Left colon (tissue), 2 donors: ENCODE measurements at places on chromosomes 7 and 10. TPM values are rescaled to one million over a fixed set of nuclear protein-coding genes. Genes with fewer than 3 reads are reported as not detected.
A peak's percentile ranks its signal among the peaks of the same experiment; 100 is the strongest.

DNA sequence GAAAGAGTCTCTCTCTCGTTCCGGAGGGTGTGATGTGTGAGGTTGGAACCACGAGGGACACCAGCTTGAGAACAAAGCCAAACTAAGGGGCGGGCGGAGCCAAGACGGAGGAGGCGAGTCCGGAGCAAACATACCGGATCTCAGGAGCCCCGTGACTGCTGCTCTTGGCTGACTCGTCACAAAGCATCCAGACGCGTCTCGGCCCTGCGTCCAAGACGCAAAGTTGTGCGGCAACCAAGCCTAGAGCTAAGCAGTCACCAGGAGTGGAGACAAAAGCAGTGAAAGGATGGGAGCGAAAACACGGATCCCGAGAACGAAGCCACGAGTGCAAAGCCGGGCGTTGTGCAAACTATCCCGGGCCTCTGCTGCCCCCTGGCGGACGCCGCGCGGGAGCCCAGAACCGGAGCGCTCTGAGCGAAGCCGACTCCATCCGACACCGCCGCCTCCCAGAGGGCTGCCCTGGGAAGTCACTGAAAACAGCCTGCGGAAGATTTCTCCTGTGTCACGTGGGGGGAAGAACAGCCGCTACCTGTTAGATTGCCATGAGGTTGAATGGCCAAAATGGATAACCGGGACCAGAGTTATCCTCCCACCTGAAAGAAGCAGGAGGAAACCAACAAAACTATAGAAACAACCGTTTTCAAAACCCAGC lies 46.4 kb upstream of the TMEM72 start:
- peak; percentile 82 for DNase-seq

DNA sequence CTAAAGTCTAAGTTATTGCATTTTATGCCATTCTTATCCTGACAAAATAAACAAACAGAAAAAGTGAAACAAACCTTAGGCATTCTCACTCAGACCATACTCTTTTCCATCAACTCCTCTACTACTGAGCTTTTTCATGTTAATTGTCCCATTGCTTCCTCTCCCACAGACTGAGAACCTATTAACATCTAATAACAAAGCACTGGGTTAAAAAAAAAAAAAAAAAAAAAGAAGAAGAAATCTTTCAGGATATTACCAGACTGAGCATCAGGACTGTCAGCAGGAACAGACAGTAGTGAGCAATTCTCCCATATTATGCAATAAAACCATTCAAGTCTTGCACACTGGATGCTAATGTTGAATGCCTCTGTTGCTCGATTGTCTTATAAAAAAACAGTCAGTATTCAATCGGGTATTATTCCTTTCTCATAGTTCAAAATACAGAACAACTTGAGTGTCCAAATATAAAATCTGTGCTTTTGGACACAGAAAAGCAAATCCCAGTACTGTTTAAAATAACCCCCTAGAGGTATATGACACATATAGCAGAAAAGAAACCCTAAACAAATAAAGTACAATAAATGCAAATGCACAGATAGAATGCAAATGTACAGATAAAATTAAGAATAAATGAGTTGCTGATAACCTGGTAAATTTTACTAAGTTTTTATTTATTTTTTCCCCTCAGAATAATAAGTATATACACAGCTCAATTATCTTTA lies 531.3 kb upstream of the LRRTM3 start:
- no peak for DNase-seq

DNA sequence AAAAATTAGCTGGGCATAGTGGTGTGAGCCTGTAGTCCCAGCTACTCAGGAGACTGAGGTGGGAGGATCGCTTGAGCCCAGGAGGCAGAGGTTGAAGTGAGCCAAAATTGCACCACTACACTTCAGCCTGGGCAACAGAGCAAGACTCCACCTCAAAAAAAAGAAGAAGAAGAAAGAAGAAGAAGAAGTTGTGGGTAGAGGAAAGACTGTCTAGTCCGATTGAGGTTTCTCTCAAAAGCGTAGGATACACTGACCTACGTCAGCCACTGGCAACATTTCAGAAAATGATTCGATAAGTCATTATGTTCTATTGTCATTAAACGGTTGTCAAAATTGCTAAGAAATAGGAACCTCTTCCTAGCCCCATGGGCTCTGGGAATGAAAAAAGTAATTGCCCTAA lies 22.3 kb upstream of the RHBDD2 start:
- no peak for DNase-seq

DNA sequence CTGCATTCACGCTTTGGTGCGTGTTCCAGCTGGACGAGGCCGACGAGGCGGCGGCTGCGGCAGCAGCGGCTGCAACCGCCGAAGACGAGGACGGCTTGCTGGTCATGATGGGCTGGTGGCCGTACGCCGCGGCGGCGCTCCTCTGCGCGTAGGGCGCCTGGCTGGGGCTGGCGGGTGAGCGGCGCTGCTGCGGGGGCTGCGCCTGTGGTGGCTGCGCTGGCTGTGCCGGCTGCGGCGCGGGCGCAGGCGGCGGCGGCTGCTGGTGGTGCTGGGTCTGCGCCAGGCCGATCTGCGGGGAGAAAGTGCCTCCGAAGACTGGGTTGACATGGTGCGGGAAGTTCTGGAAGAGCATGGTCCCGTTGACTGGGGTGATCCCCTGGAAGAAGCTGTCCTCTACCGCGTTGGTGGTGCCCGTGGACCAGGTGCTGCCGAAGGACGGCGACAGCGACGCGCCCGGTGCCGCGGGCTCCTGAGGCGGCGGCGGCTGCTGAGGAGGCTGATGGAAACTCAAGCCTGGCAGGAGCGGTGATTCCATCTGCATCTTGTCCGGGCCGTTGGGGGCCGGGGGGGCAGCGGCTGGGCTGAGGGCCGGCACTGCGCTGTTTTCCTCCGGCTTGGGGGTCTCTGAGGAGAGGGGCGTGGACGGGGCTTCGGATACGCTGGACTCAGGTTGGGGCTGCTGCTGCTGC lies 51.1 kb downstream of the CPEB3 start:
- DNase-seq, result peak; percentile 67

The EVX1 gene
- 0.87 TPM for total RNA-seq

The PAX4 gene
- total RNA-seq, result 0.98 TPM

The KNDC1 gene
- 0.06 TPM for total RNA-seq
